ENCODE measurements at places on chromosomes 7 and 10.

GRCh38 chr7:149007146-149007545 lies 21.2 kb downstream of the PDIA4 start:
- DNase-seq: no peak

DNA sequence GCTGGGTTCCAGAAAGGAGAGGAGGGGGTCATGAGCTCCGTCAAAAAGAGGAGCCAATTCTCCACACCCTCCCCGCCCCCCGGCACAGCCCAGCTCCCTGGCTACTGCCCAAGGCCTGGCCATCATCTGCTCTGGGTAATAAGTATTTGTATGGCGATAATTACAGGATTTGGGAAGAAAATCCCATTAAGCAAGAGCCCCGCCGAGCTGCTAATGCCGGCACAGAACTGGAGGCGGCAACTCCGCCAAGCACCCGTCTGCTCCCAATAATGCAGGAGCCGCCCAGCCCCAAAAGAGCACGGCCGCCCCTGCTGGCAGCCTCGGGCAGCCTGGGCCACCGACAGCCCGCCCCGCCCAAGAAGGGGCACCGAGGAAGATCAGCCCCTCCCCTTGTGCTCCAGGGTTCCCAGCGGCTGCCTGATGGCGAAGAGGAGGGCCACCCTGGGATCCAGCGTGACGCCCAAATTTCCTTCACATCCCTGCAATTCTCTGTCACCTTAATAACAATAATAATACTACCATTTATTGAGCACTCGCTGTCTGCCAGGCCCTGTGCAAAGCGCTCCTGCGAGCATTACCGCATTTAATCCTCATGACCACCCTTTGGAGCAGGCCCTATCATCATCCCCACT lies 5.9 kb downstream of the SLIT1 start:
- DNase-seq: no peak

GRCh38 chr10:71392791-71393781 lies 3.6 kb upstream of the CDH23 start:
- no peak for DNase-seq

- peak; percentile 25 for DNase-seq
Measured at GRCh38 chr7:27723085-27723484, 16.9 kb upstream of the TAX1BP1 start.

- no peak for DNase-seq
Measured at GRCh38 chr7:2102375-2102723, 130.4 kb downstream of the MAD1L1 start.

- DNase-seq: no peak
Measured at GRCh38 chr10:15168291-15168785, at the start of gene NMT2. NMT2 (minus strand) TSS chr10:15168693; CDS start chr10:15168612, 81 bp downstream.

DNA sequence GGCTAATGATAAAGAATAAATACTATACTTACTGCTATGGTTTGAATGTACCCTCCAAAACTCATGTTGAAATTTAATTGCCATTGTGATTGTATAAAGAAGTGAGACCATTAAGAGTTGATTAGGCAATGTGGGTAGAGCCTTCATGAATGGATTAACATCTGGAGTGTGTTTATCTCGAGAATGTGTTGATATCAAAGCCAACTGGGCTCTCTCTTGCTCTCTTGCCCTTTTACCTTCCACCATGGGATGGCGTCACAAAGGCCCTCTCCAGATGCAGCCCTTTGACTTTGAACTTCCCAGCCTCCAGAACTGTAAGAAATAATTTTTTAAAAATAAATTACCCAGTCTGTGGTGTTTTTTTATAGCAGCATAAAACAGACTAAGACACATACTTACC lies 50.1 kb upstream of the GHITM start:
- no peak for DNase-seq

DNA sequence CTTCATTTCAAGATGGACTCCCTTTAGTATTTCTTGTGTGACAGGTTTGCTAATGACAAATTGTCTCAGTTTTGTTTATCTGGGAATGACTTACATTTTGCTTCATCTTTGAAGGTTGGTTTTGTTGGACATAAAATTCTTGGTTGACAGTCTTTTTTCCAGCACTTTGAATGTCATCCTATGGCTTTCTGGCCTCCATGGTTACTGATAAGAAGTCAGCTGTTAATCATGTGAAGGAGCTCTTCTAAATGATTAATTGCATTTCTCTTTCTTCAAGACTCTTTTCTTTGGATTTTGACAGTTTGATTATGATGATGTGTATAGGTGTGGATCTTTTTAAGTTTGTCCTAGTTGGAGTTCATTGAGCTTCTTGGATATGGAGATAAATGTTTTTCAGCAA lies 26.9 kb upstream of the HHEX start:
- DNase-seq: no peak

DNA sequence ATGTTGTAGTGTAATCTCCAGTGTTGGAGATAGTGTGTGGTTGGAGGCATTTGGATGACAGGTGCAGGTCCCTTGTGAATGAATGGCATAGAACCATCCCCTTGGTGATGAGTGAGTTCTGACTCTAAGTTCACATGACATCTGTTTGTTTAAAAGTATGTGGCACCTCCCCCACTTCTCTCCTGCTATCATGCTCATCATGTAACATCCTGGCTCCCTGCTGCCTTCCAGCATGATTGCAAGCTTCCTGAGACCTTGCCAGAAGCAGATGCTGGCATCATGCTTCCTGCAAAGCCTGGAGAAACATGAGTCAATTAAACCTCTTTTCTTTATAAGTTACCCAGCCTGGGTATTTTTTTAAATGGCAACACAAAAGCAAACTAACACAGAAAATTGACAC lies 499.0 kb upstream of the SEMA3D start:
- peak; percentile 18 for DNase-seq

DNA sequence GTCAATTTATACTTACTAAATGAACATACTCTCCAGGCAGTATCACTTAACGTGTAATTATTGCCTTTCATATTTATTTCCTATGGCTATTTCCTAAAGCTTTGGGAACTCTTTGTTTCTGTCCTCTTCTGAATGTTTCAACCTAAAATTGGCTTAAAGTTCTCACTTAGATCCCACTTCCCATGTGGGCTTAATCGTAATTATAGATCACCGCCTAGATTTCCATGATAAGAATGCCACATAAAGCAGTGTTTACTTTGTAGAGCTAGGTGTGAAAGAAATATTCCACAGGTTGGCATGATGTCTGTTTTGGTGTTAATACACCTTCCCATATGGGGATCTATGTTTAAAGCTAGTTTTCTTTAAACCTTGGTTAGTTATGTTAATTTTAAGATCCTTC lies 1.5 kb downstream of the HDAC9 start:
- no peak for DNase-seq

- peak; percentile 54 for DNase-seq
Measured at GRCh38 chr7:29878081-29878688, 71.9 kb downstream of the WIPF3 start.

DNA sequence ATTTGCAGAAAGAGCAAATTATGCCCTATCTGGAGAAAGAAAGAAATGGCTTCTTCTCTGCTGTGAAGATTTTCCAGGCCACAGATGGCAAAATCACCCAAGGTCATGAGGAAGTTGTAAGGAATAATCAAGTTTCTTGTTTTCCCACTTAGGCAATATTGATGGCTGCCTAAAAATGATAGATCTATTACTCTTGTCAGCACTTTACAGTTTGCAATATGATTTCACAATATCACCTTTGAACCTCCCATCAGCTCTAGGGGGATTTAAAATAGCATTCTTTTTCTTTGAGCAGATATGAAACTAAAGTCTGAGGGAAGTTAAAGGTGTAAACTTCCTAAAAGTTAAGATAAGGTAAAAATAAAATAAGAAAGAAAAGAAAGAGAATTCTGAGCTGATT lies 6.7 kb downstream of the NPSR1 start:
- no peak for DNase-seq

GRCh38 chr10:26715137-26715487 lies 17.6 kb downstream of the PDSS1 start:
- DNase-seq: no peak

- DNase-seq: no peak
Measured at GRCh38 chr7:67821116-67821515, 824.5 kb downstream of the TYW1 start.

DNA sequence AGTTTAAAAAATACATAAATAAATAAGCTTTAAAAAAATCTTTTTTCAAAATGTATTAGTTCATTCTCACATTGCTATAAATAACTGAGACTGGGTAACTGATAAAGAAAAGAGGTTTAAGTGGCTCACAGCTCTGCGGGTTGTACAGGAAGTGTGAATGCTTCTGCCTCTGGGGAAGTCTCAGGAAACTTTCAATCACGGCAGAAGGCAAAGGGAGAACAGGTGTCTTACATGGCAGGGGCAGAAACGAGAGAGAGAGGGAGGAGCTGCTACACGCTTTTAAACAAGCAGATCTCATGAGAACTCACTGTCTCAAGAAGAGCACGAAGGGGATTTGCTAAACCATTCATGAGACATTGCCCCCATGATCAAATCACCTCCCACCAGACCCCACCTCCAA lies 114.6 kb downstream of the DNAJC1 start:
- DNase-seq: no peak

DNA sequence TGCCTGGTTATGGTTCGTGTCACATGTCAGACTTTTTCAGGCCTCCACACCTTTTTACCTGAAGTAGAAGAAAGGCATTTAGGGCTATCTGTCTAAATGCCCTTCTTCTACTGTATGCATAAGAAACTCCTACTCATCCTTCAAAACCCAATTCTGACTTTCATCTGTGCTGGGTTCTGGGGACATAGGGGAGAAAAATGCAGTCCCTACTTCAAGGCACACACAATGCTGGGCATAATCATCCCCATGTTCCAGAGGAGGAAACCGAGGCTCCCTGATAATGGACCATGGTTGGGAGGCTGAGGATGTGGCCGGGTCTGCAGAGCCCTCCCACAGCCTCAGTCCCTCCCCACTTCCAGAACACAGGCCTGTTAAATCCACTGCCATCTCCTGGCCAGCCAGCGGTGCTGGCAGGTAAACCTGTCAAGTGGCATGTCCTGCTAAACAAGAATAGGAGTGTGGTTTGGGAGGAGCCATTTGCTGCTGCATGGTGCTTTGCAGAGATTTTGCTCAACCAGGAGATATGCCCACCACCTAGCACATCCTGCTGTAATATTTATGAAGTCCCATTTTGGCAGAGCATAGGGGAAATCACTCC lies 32.0 kb downstream of the GRID1 start:
- no peak for DNase-seq

GRCh38 chr7:112452102-112452888 lies 2.0 kb downstream of the IFRD1 start:
- peak; percentile 64 for DNase-seq

- peak; percentile 42 for DNase-seq
Measured at GRCh38 chr10:74103560-74104258, 46.9 kb downstream of the AP3M1 start.

DNA sequence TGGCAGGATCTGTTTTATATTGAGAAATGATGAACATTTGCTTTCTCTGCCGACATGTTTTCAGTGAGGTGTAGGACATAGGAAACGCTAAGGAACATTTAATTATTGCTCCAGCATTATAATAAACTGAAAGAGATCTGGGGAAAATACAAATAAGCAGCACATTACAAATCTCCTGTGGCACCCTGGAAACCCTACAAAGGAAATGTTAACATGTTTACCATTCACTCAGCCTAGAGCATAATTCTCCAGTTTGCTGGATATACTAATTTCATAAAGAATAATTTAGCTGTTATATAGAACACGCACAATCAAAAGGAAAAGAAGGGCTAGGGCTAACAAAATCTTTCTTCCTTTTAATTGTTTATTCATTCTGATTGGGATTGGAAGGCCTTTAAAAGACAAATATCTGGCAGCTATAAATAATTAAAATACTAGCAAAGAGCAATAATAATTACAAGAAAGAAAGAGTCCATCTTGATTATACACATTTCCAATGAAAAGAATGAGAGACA lies 299.4 kb downstream of the CRPPA start:
- no peak for DNase-seq

- DNase-seq: peak; percentile 7
Measured at GRCh38 chr10:72832701-72833100, 60.8 kb upstream of the OIT3 start.

- DNase-seq: no peak
Measured at GRCh38 chr7:86955895-86956503, 103.5 kb downstream of the ELAPOR2 start.

DNA sequence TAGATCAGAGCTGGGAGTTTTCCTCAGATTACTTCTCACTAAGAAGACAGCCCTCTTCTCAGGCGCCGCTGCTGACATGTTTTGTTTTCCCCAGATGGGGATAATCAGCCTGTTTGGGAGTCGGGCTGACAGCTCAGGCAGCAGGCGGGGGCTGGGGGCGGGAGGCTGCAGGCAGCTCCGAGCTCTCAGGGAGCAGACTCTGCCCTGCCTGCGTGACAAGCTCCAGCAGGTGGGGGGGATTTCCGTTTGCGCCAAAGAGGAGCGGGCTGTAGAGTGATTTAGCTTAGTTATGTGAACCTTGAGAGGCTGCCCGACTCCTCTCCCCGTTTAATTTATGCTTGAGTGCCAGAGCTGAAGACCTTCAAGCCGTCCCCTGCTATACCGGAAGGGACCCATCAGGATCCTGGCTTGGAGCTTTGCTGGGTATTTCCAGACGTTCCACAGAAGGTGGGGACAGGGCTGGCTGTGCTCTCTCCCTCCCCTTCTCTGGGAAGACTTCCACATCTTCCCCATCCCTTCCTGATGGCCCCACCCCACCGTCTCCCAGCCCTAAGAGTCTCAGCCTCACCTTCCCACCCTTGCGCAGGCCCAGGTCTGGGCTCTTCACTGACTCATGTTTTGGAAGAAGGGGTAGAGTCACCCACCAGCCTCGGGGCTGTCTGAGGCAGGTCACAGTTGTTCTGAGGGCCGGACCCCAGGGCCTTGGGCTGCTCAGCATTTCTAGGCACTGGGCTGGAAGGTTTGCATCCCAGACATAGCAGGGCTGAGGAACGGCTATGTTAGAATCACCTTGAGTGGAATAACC lies 24.7 kb upstream of the ADCYAP1R1 start:
- DNase-seq: peak; percentile 0

DNA sequence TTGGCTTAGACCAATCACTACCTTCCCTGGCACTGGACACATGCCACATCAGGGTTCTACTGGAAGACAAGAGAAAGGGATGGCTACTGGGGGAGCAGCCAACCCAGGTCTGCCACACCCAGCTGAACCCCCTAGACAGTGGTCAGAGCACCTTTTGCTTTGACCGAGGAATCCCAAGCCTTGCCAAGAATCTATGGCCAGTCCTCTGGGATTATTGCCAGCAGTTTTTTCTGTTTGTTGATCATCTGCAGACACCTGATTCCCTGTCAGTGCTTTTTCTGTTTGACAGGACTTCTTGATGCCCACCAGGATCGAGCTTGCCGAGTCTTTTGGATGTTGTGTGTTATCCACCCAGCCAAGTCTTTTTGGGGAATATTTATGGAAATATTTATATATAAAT lies 476.2 kb upstream of the GALNT17 start:
- no peak for DNase-seq
